ENCODE measurements at places on chromosomes 13 and 19.

DNA sequence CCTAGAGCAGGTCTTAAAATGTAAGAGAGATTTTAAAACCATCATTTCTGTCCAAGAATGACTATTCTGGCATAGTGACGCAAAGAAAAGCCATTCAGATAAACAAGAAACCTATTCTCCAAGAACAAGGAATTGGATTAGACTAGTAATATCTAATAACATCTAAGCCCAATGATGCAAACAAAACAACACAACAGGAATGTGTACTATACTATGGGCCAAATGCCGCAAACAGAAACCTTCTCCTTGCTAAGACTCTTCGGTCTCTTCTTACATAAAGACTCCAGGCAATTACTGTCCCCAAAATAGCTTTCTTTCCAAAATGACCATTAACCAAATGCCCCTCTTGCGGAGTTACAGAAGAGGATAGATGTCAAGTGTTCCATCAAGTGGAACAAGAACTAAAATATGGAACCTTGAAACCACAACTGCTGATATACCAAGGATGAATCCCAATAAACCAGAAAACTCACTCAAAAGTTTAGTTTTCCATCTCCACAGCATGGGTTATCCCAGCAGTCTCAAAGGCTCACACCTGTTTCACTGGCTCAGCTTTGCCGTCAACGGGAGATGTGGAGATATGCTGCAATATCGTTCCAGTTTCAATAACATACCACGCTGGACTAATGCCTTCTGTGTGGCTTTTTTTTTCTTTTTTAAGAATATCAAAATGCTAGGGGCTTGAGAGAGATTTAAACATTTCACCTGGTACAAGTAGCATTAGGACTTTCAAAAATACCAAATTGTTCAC, 76.2 kb downstream of the FOXO1 start:
- H3K4me1 ChIP-seq, result peaks cover 69% of the 10 kb centered on the region
- no peak overlapping the region for H3K4me3 ChIP-seq
- H3K27me3 ChIP-seq, result no peaks in the 10 kb centered on the region
- peak overlapping the region; percentile 62 for H3K27ac ChIP-seq
- no peaks in the 10 kb centered on the region for H3K36me3 ChIP-seq

DNA sequence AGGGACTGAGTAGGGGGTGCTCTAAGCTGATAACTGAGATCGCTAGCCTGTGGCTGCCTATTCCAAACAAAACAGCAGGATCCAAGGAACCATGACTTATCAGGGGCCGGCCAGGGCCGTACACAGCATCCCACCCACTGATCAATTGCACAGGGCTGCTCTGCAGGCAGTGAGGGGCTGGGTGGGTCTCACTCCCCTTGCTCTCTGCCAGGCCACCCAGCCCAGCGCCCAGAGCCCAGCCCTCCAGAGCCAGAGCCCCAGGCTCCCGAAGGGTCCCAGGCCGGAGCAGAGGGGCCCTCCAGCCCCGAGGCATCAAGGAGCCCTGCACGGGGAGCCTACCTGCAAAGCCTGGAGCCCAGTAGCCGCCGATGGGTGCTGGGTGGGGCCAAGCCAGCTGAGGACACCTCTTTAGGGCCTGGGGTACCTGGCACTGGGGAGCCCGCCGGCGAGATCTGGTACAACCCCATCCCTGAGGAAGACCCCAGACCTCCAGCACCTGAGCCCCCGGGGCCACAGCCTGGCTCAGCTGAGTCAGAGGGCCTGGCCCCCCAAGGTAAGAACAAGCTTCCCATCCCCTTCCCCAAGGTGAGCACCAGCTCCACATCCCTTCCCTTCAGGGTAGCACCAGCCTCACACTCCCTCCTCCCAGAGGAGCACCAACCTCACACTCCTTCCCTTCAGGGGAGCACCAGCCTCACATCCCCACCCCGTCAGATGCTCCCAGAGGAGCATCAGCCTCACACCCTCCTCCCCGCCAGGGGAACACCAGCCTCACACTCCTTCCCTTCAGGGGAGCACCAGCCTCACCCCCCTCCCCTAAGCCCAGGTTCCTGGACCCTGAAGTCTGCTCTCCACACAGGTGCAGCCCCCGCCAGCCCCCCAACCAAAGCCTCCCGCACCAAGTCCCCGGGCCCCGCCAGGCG, 1.9 kb downstream of the SYDE1 start:
- H3K27me3 ChIP-seq, result no peaks in the 10 kb centered on the region
- no peak overlapping the region for H3K4me3 ChIP-seq
- peaks cover 11% of the 10 kb centered on the region for H3K36me3 ChIP-seq
- H3K27ac ChIP-seq, result peak overlapping the region; percentile 92
- peaks cover 8% of the 10 kb centered on the region for H3K4me1 ChIP-seq

- H3K4me3 ChIP-seq, result no peak overlapping the region
- peaks cover 42% of the 10 kb centered on the region for H3K36me3 ChIP-seq
- H3K27me3 ChIP-seq, result no peaks in the 10 kb centered on the region
- H3K4me1 ChIP-seq, result peaks cover 10% of the 10 kb centered on the region
- peak overlapping the region; percentile 82 for H3K27ac ChIP-seq
Measured at GRCh38 chr19:19025861-19026260, 7.5 kb downstream of the SUGP2 start.

GRCh38 chr13:49502954-49503353, 7.2 kb downstream of the PHF11 start:
- no peaks in the 10 kb centered on the region for H3K36me3 ChIP-seq
- no peaks in the 10 kb centered on the region for H3K27me3 ChIP-seq
- no peak overlapping the region for H3K27ac ChIP-seq

DNA sequence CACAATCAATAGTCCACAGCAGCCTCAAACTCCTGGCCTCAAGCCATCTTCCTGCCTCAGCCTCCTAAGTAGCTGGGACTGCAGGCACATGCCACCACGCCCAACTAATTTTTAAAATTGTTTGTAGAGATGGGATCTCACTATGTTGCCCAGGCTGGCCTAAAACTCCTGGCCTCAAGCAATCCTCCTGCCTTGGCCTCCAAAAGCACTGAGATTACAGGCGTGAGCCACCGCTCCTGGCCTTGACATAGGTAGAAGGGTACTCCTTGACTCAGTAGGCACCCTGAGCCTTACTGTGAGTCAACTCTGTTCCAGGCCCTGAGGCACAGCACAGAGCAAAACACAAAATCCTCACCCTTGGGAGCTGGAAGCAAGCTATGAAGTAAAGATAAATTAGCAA, 7.8 kb downstream of the TNPO2 start:
- no peak overlapping the region for H3K27ac ChIP-seq
- H3K4me1 ChIP-seq, result peaks cover 44% of the 10 kb centered on the region
- H3K27me3 ChIP-seq, result no peaks in the 10 kb centered on the region
- DNase-seq, result no peak

DNA sequence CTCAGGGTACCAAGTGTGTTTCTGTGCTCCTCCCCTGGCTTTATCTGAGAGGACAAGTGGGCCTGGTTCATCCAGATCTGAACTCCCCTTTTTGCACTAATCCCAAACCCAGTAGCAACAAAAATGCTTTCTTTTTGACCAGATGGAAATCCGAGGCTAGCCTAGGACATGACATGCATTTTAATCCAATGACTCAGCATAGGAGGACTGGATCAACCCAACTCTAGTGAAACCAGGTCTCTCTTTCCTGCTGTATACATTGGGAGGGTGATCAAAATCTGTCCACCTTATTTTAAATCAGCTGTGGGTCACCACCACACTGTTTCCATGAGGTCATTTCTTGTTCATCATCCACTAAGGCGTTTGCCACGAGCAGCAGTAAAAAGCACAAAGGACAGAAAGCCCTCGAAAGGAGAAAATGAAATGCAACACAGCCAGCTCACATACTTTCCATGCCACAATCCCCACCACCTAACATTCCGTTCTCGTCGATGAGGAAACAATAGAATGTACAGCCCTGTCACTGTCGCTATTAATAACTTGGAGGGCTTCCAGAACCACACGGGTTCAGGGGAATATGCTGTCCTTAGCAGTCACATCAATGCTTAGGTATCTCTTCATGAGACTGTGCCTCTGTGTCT, 543.0 kb downstream of the IRS2 start:
- peak overlapping the region; percentile 45 for H3K27ac ChIP-seq
- no peak for DNase-seq
- H3K4me1 ChIP-seq, result no peaks in the 10 kb centered on the region
- no peaks in the 10 kb centered on the region for H3K36me3 ChIP-seq
- H3K4me3 ChIP-seq, result no peak overlapping the region

DNA sequence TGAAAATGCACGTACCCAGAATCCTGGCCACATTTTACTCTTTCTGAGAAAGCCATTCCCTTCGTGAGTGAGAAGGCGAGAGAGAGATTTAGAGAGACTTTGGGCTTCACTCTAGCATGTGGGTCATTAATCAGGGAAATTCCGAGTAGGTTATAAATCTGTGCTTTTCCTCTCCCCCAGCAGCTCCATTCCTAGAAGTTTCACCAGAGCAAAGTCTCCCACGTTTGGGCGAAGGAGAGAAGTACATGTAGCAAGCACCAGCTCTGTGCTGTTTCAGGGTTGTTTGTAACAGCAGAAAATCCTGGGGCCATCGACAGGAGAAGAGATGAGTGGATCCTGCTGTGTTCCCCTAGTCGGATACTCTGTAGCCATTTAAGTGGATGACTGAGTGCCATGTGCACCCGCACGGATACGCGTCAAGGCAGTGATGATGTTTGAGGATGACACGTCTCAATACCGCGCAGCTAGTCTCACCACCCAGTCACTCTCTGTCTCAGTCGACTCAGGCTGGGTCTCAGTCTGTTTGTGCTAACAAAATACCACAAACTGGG, 131.8 kb upstream of the PEG3 start:
- H3K4me3 ChIP-seq, result no peak overlapping the region
- no peaks in the 10 kb centered on the region for H3K27me3 ChIP-seq
- no peak overlapping the region for H3K27ac ChIP-seq
- DNase-seq, result no peak
- no peaks in the 10 kb centered on the region for H3K4me1 ChIP-seq

All from esophagus squamous epithelium (tissue), 5 donors.